Stimulated activated CD8-positive, alpha-beta memory T cell treated with anti-CD3 and anti-CD28 coated beads, Interleukin-7, amount 100 ng/mL, for 1 hour (primary cell): ENCODE measurements at places on chromosomes 5 and 9.

- no peak for DNase-seq
Measured at GRCh38 chr5:81694726-81695125, 56.2 kb downstream of the SSBP2 start.

DNA sequence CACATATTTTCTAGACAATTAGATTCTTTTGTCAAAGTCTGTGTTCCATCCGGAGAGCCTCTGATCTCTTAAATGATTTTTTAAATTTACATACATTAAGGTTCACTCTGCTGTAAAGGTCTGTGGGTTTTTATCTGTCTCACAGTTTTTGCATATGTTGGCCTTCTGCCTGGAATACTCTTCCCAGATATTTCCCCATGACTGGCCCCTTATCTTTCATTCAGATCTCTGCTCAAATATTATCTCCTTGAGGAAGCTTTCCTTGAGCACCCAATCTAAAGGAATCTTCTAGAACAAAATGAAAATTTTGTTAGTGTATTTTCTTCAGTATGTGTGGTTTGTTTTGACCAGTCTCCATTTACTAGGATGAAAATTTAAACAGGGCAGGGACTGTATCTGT lies 26.3 kb downstream of the FAF2 start:
- no peak for DNase-seq

- no peak for DNase-seq
Measured at GRCh38 chr9:16627521-16627920, 242.9 kb downstream of the BNC2 start.

DNA sequence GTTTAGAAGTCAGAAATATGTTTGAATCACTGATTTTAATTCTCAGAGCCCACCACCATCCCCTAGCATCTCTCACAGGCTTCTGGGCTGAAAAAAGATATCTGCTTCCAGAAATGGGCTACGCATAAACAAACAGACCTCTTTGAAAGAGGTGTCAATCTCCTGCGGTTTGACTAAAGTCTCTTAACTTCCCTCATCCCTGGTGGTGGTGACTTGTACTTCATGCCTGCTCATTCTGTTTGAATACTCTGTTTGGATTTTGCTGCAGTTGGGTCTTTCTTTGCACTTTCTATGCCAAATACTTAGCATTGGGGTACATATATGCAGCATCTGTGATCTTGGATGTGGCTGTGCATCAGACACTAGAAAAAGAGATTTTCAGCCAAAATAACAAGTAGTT lies 157.2 kb upstream of the ATP10B start:
- no peak for DNase-seq

DNA sequence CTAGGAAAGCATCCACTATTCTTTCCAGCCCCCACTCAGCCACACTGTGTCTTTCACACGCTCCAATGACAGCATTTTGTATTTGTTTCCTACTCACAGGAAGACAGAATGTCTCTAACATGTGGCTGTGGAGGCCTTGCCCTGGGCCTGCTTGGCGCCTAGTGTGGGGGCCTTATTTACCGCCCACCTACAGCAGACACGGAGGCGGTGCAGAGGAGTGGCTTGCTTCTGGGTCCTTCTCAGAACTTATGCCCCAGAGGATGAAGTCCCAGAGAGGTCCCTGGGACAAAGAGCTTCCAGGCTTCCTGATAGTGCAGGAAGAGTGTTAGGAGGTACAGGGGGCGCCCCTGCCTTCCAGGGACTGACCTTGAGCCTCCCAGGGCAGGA lies 8.5 kb upstream of the MRNIP start:
- no peak for DNase-seq

DNA sequence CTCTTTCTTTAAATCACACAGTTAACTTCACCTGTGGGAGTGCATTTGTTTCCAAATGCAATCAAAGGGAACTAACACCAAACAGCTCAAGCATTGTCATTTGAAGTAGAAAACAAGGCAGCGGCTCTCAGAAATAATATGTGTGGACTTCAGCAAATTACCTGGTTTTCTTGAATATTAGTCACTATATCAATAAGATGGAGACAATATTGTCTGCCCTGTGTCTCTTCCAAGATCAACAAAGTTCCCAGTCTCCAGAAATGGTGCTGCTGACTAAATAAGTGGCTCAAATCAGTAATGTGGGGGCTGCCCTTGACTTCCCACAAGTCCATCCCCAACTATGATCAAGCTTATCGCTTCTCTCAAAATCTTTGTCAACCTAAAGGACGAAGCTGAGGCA lies 53.1 kb upstream of the CEMIP2 start:
- DNase-seq = no peak

- no peak for DNase-seq
Measured at GRCh38 chr9:104784098-104784497, 20.2 kb downstream of the NIPSNAP3B start.

DNA sequence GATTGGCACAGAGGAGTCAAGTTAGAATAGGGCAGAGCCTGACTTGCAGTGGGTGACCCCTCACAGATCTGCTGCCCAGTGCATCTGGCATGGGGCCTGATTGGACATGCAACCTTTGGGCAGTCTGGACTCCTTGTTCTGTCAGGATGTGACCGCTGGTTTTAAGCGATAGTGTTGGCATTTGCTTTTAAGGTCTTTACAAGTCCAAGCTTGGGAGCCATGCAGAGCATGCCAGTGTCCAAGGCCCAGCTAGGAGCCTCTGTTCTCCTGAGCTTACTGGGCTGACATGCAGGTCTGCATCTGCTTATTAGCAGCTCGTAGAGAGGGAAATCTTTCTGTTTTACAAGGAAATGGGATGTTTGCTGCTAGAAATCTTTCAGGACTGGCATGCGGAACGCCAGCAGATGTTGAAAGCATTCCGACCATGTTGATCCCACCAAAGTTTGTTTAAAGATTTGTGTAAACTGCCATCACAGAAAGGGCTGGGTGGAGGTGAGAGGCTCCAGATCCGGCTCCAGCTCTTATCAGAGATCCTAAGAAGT lies 27.5 kb downstream of the GADD45G start:
- DNase-seq = no peak

GRCh38 chr5:135039271-135040033 lies 5.4 kb upstream of the PITX1 start:
- DNase-seq = no peak

GRCh38 chr5:10452768-10453331 lies 11.2 kb downstream of the ROPN1L start:
- no peak for DNase-seq

DNA sequence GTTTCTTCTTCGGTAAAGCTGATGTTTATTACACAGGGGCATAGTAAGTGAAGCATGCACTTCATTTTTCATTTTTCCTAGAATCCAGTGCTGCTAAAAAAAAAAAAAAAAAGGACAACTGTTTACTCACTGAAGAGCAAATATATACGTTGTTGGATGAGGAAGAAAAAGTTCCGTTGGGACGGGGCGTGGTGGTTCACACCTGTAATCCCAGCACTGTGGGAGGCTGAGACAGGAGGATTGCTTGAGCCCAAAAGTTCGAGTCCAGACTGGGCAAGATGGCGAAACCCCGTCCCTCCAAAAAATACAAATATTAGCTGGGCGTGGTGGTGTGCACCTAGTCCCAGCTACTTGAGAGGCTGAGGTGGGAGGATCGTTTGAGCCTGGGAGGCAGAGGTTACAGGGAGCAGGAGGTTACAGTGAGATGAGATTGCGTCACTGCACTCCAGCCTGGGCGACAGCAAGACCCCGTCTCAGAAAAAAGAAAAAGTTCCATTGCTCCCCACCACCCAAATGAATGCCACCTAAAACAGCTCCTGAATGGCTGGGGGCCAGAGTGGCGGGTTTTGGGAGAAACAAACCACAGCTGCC lies 60.1 kb upstream of the GNE start:
- DNase-seq = no peak

DNA sequence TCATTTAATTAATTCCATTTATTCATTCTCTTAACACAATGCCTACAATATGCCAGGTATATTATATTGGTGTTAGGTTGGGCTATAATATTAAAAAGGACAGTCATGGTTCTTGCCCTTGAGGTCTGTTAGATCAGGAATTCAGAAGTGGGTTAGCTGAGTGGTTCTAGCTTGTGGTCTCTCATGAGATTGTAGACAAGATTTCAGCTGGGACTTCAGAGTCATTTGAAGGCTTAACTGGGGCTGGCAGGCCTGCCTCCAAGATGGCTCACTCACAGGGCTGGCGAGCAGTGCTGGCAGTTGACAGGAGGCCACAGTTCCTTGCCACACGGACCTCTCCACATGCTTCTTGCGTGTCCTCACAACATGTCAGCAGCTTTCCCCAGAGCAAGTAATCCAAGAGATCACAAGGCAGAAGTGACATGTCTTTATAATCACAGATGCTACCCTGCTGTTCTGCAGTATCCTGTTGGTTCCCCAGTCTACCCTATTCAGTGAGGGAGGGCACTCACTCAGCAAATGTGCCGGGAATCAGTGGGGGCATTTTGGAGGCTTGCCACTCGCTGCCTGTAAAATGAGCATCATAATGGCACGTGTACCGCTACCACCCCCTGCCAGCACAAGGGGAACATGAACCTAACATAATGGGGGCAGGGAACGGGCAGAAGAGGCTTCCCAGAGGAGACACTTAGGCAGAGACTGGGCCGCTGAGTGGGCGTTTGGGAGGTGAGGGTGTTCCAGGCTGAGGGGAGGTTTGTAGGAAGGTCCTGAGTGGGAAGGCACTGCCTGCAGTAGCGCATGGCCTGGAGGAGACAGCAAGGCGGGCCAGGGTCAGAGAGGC lies 70.0 kb downstream of the EXOSC2 start:
- no peak for DNase-seq

DNA sequence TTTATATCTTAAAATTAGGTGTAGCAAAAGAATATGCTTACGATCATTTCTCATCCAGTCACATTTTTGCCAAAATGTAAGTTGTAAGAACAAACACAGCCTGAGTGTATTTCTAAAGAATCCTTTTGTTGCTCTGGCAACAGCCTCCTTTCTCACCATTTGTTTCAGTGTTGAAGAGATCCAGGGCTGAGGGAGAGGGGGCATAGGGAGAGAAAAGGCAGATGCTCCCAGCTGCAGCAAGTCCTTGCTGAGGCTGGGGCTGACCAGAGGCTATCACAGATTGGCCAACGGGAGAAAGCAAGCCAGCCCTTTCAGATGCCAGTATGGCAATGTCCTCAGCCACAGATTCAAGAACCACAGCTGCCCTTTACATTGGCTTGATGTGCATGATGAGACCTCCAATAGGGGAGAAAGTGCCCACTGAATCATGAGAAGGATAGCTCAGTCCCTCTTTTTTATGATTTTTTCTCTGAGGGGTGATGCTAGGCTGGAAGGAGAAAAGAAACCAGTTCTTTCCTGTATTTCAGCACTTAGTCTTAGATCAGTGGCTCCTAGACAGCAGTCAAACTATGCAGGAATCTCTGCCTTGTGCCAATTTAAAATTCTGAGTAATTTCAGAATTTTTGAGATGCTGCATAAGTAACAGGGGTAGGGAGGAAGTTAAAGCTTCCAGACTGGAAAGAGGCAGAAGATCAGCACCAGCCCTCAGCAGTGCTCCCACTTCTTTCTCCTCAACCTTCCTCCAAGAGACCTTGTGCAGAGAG lies 142.1 kb downstream of the LHFPL2 start:
- DNase-seq = no peak

- no peak for DNase-seq
Measured at GRCh38 chr5:93302711-93303110, 278.3 kb downstream of the NR2F1-AS1 start.

DNA sequence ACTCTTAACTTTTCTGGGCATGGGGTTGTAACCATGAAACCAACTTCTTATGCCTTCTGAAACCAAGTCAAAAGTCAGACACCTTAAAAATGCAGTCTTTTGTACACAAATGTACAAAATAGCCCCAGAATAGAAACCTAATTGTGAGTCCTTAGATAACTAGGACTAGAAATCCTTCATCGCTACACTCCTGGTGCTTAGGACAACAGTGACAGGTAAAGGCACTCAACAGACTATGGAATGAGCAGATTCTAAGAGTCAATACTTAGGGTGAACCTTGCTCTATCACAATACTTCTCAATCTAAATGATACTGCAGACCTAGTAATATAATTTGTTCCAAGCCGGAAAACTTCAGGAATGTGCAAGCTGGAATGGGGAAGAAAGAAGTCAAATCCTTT lies 163.7 kb downstream of the PDE4D start:
- DNase-seq = no peak

- DNase-seq = no peak
Measured at GRCh38 chr5:79284846-79285245, 48.9 kb downstream of the JMY start.

- no peak for DNase-seq
Measured at GRCh38 chr9:23826120-23826629, at the start of gene ELAVL2. Gene ELAVL2 (minus strand): TSS chr9:23826240. CDS start chr9:23762234, 64,006 bp downstream.

- DNase-seq = no peak
Measured at GRCh38 chr5:93580927-93581445, at the start of gene NR2F1-AS1. Gene NR2F1-AS1 (minus strand): TSS chr5:93581219.

- no peak for DNase-seq
Measured at GRCh38 chr9:113673726-113674125, 202.4 kb upstream of the ZNF618 start.

DNA sequence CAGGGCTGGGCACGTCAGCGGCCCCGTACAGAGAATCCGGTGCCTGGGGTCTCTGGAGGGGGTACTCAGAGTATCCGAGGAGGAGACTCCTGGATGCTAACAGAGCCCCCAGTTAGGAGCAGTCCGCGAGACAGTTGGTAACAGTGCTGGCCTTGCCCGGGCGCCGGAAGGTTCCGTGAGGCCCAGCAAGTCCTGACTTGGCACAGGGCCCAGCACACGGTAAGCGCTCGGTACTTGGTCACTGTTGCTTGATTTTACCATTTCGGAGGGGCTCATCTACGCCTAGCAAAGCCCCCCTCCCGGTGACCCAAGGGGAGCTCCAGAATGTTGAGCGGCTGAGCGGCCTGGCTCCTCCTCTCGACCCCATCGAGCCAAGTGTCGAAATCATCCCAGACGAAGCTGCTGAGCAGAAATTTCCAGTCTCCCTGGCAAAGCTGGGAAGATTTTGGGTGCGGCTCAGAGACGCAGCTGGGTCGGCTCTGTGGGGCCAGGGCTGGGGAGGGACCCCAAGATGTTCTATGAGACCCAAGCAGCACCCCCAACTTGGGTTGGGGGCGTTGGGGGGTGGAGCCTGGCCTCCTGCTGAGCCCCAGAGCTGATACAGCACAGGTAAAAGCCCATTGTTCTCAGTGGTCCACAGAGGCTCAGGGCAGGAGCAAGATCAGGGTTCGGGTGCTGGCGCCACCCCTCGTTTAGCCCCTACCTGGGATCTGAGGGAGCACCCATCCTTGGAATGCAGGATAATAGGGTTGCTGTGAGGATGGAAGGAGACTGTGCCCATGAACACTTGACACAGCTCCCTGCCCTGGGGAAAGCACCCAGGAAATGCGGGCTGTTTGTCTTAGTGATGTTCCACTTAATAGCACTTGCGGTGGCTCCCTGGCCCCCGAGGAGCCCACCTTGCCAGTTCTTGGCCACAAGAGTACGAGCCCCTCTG lies 137.2 kb downstream of the C9orf50 start:
- DNase-seq = no peak

GRCh38 chr9:33223696-33224095 lies 16.3 kb upstream of the SPINK4 start:
- no peak for DNase-seq

GRCh38 chr5:135641734-135642487 lies 63.1 kb upstream of the CXCL14 start:
- no peak for DNase-seq

DNA sequence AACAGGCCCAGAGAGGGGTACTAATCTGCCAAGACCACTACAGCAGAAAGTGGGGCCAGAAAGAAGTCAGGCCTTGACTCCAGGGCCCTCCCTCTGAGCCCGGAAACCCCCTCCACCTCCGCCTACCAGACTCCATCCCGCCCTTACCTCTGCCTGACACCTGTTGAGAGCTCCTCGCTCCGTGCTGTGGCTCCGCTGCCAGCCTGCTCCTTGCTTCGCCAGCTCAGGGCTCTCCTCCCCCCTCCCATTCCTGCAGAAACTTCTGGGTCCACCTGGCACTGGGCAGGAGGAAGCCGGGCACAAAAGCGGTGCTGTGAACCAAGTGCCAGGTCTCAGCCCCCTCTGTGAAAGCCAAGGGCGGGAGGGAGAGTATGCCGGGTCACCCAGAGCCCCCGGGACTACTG lies 6.4 kb upstream of the ST6GALNAC6 start:
- DNase-seq = peak; percentile 43
